Large intestine (tissue), 12 donors: ENCODE measurements at places on chromosomes 6 and 20.

DNA sequence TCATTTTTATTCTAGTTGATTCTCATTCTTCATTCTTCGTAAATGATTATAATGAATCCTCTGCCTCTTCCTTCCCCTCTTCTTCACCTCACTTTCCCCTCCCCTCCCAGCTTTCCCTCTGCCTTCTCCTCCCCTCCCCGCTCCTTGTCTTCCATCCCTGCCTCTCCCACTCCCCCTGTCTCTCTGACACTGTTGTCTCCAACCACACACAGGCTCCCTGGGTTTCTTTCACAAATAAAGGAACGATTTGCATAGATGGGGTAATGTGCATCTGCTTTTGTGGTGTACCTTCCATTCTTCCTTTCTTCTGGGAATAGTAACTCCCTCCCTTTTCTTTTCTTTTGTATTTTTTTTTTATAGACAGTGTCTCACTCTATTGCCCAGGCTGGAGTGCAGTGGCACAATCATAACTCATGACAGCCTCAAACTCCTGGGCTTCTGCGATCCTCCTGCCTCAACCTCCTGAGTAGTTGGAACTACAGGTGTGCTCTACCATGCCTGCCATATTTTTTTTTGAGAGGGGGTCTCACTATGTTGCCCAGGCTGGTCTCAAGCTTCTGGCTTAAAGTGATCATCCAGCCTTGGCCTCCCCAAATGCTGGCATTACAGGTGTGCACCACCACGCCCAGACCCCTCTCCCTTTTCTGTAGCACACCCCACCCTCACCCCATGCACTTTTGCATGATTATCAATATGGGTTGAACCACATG is 318.6 kb downstream of the PRKN start:
- DNase-seq: no peak

DNA sequence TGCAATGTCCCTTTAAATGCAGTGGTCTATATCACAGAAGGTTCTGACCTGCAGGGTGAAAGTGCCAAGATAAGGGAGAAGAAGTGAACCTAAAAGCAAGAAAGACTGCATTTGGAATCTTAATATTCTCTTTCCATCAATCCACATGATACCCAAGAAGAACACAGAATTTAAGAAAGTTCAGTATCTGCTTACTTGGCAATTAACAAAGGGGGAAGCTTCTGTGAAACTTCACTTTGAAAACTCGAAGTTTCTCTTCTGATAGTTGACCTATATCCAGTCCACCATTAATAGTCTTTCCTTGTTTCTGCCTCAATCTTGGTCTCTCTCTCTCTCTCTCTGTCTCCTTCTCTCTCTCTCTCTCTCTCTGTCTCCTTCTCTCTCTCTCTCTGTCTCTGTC is 592.0 kb downstream of the UTRN start:
- DNase-seq: no peak

DNA sequence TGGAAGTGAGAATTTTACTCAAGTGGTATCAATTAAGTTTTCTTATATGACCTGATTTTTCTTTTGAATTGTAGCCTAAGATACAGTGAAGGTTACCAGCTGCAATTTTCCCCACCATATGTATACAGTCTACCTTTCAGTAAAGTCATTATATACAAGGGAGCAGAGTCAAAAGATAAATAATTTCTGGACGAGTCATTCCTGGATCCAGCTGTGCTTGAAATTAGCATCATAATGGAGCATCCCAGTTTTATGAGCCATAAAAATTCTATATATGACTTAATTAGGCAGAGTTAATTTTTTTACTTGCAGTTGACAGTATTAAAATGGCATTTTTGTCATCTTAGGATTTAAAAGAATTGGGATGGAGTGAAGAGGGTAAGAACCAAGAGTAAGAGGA is 1008.4 kb downstream of the PHF3 start:
- no peak for DNase-seq

GRCh38 chr6:148944608-148945007 is 197.8 kb downstream of the UST start:
- no peak for DNase-seq

GRCh38 chr20:49699200-49699992 is 14.3 kb downstream of the B4GALT5 start:
- no peak for DNase-seq

DNA sequence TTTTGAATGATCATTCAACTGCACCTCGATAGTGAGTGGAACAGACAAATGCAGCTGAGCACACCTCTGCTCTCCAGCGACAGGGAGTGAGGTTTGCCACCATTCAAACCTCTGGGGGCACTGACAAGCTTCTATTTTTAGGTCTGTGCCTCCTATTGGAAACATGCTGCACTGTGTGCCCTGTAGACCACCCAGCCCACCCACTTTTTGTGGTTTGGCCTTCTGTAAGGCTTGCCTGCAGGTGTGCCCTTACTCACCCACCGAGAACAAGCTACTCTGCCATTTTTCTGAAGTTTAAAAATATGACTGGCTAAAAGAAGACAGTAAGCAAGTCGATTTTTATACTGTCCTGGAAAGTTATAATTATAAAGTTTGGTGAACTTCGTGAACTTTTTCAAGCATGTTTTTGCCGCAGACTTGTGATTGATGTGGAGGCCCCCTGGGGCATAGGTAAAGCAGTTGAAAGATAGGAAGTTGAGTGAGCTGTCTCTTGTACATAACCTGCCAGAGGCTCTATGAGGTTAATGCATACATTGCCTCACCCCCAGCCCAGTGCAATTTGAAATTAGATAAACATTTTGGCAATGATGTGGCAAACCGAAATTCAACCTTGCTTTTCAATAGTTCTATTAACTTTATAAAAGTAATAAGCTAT is 53.8 kb downstream of the ADGRG6 start:
- DNase-seq: no peak
